ENCODE measurements at places on chromosomes 5 and 9.

DNA sequence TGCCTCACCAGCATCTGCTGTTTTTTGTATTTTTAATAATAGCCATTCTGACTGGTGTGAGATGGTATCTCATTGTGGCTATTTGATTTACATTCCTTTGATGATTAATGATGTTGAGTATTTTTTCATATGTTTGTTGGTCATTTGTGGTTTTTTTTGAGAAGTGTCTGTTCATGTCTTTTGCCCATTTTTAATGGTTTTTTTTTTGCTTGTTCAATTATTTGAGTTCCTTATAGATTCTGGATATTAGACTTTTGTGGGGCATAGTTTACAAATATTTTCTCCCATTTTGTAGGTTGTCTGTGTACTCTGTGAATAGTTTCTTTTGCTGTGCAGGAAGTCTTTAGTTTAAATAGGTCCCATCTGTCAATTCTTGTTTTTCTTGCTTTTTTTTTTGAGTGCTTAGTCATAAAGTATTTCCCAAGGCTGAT lies 148.1 kb downstream of the NPR3 start:
- no peak for DNase-seq

DNA sequence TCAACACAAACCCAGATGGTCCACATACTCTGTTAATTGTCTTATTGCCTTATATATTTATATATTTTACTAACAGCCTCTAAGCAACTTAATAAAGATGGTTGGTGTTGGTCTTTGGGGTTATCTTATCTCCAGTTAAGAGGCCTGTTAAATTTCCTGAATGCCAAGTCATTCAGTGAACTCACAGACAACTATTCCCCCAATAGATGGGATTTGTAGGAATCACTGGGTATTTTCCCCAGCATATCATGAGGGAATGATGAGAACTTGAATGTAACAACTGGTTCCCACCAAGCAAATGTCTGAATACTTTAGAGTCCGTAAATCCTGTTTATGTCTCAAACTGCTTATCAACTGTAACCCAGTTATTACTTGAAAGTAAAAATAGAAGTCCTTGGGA lies 42.7 kb upstream of the RETREG1 start:
- DNase-seq, result no peak

DNA sequence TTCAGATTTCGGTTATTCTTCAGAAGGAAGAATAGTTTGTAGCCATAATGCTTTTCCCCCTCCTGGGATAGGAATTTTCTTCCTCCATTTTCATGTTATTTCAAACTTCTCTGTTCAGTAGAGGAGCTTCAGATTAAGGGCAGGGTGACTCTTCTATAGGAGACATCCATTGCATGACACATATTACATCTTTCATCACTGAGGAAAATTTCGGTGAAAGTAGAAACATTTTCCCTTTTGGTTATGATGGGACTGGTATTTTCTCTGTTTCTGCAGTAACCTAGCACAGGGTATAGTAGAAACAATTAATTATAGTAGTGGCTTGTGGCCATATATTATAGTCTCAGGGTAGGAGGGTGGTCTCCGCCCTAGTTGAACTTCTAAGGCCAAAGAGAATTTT lies 1.1 kb downstream of the IPO11 start:
- no peak for DNase-seq

- DNase-seq, result no peak
Measured at GRCh38 chr5:1468629-1469527, 23.6 kb upstream of the SLC6A3 start.

Data from fibroblast of the conjunctiva (primary cell).